ENCODE measurements at places on chromosomes 2 and 18.

GRCh38 chr18:79644666-79645057 is 34.9 kb upstream of the CTDP1 start:
- no peak for DNase-seq

DNA sequence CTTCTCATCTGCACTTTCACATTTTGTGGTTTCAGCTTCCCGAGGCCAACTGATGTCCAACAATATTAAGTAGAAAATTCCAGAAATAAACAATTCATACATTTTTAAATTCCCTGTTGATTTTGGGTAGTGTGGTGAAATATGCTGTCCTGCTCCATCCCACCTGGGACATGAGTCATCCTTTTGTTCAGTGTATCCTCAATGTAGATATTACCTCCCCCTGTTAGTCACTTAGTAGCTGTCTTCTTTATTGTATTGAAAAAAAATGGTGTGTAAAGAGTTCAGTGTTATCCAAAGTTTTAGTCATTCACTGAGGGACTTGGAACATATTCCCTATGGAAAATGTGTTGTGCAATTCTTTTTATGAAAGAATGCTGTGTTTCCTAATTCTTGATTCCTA is 348.1 kb downstream of the SOCS6 start:
- DNase-seq, result no peak

DNA sequence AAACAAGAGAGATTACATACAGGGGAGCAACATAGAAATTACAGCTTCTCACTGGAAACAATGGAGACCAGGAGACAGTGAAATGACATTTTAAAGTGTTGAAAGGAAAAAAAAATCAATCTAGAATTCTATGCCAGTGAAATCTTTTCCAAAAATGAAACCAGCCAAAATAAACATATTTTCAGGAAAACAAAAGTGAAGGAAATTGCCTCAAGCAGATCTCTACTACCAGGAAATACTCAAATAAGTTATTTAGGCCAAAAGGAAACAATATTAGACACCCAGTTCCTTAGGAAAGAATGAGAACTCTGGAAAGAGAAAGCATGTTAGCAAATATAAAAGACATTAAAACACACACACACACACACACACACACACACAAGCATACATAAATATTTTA is 339.9 kb upstream of the NCKAP5 start:
- no peak for DNase-seq

- DNase-seq, result no peak
Measured at GRCh38 chr2:65969161-65969560, 465.8 kb upstream of the MEIS1 start.

DNA sequence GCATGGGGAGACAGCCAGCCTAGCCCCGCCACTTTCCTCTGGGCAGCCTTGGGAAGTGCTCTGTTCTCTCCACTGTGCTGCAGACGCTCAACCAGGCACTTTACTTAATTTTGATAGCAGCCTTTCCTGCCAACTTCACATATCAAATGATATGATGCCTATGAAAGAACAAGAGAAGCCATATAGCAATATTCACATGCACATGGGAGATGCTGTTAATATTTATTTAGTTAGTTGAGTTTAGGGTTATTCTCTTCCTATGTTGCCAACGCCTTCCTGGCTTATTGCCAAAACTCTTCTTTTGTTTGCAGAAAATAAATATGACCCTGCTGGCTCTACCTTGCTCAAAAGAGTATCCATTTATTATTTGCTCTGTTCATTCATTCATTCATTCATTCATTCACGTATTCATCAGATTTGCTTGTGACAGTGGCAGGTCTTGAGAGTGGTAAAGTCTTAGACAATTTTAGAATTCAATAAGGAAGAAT is 99.3 kb downstream of the GATA6 start:
- DNase-seq, result no peak

DNA sequence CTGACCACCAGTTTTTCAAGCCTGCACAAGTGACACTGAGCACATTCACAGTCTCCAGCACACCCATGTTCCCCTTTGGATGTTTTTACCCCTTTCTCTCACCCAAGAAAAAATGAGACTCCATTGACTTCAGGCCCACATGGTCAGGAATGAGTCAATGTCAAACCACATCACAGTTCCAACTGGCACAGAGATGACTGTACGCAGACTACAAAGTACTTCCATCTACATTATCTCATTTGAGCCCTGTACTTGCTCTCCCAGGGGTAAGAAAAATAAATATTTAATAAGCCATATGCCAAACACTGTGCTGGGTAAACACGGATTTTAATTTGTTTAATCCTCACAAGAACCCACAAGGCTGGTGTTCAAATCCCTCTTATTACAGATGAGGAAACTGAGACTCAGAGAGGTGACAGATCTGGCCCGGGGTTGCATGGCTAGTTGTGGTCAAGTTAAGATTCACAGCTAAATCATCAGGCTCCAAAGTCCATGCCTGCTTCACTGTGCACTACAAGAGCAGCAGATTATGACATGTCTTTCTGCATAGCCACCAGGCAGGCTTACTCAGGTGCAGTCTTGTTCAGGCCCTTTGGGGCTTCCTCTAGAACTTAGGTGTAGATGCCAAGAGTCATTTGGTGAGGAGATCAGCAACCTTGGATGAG is 106.1 kb downstream of the TXNL1 start:
- no peak for DNase-seq

DNA sequence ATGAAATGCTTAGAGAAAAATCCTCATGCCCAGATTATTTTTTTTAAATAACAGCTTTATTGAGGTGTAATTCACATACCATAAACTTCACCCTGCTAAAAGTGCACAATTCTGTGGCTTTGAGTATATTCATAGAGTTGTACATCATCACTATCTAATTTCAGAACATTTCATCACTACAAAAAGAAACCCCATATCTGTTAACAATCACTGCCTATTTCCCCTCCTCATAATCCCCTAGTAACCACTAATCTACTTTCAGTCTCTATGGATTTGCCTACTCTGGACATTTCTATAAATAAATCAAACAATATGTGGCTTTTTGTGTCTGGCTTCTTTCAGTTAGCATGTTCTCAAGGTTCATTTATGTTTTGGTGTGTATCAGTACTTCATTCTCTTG is 51.4 kb downstream of the OSBPL1A start:
- DNase-seq, result no peak

All from HTR-8/SVneo (cell line).